DMS79 (cell line): ENCODE measurements at places on chromosomes 6 and 20.

- no peak for DNase-seq
Observed at GRCh38 chr6:97399208-97399607, 116.2 kb upstream of the MMS22L start.

DNA sequence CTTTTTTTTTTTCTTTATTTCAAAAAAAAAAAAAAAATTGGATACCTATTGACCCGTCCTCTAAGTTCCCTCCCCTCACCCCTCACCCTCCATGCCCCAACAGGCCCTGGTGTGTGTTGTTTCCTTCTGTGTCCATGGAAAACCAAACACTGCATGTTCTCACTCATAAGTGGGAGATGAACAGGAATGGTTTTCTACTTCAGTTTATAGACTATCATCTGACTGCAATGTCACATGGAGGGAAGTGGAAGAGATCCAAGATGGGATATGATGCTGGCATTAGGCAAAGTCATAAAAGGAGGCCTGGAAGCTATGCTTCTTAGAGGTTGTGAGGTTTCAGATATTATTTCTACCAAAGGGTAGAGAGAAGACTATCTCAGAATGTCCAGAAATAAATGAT lies 237.5 kb downstream of the MAFB start:
- DNase-seq, result no peak

- peak; percentile 42 for DNase-seq
Observed at GRCh38 chr20:64115171-64115911, 8.0 kb upstream of the NPBWR2 start.

GRCh38 chr6:39182604-39183003 lies 46.7 kb downstream of the KCNK5 start:
- DNase-seq, result no peak

GRCh38 chr6:44151348-44152108 lies 7.1 kb upstream of the CAPN11 start:
- no peak for DNase-seq

DNA sequence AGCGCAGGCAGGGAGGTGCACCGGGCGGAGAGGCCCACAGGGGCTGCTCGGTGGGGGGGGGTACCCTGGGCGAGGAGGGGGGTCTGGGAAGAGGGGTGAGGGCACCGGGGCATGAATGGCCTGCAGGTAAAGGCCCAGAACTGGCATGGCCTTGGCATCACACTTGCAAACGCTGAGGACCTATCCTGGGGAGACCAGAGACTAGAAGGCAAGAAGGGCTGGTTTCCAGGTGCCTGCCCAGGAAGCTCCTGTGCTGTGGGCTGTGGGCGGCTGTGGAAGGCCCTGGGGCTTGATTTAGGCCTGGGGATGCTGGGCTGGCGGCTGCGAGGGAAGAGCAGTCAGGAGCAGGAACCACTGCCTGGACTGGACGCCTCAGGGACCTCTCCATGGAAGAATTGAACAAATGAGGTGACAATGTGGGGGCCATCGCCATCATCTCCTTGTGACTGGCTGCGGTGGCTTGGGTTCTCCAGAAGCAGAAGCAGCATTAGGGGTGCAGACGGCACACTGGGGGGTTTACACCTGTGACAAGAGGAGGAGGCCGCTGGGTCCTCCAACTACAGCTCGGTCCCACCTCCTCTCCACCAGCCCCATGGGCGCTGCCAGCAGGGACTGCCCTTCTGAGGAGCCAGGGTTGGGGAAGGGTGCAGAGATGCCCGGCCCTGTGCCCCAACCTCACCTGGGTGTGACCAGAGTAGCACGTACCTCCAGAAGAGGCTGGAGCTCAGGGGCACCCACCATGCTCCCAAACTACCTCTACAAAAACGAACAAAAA lies 32.1 kb upstream of the IRF4 start:
- DNase-seq, result no peak

DNA sequence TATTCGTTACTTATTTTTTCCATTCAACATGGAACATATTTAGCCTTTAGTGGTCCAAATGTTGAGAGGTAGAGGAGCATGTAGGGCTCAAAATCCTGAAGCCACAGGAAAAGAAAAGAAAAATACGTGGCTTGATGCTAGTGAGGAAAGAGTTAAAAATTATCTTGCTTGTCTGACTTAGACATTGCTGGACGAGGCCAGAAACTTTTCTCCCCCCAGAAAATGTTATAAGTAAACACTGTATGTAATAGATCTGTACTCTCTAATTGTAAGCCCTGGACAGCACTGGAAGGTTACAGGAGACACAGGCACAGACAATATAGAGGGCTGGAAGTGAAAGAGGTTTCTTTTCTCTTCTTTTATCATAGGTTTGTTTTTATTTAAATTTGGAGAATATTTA lies 165.6 kb downstream of the ZFP64 start:
- no peak for DNase-seq

GRCh38 chr6:75963569-75963968 lies 108.9 kb downstream of the IMPG1 start:
- DNase-seq, result no peak

GRCh38 chr6:170433163-170434116 lies 119.7 kb downstream of the PSMB1 start:
- no peak for DNase-seq

- DNase-seq, result no peak
Observed at GRCh38 chr6:69792292-69792691, 4.5 kb downstream of the LMBRD1 start.

- DNase-seq, result no peak
Observed at GRCh38 chr6:149885888-149886287, 12.0 kb downstream of the RAET1E start.

GRCh38 chr6:143127941-143128680 lies 67.4 kb downstream of the AIG1 start:
- DNase-seq, result peak; percentile 30

DNA sequence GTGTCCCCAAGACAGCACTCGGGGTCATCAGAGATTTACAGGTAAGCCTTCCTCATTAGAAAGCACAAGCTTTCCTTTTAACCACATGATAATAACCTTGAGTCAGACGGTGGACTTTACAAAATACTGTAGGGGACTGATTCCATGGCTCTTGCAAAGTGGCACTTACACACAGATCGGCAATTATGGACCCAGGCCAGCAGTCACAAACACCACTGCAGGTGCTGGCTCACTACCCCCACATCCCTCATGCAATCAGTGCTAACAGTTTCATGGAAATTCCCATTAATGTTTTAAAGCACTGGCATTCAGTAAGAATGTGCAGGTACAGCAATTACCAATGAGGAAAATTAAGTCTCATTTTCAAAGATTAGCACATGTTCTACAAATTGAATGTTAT lies 516.5 kb downstream of the PRKN start:
- DNase-seq, result no peak

GRCh38 chr6:2725999-2726567 lies 24.6 kb downstream of the MYLK4 start:
- DNase-seq, result no peak

GRCh38 chr20:35606127-35606526 lies 9.5 kb upstream of the SPAG4 start:
- DNase-seq, result no peak

DNA sequence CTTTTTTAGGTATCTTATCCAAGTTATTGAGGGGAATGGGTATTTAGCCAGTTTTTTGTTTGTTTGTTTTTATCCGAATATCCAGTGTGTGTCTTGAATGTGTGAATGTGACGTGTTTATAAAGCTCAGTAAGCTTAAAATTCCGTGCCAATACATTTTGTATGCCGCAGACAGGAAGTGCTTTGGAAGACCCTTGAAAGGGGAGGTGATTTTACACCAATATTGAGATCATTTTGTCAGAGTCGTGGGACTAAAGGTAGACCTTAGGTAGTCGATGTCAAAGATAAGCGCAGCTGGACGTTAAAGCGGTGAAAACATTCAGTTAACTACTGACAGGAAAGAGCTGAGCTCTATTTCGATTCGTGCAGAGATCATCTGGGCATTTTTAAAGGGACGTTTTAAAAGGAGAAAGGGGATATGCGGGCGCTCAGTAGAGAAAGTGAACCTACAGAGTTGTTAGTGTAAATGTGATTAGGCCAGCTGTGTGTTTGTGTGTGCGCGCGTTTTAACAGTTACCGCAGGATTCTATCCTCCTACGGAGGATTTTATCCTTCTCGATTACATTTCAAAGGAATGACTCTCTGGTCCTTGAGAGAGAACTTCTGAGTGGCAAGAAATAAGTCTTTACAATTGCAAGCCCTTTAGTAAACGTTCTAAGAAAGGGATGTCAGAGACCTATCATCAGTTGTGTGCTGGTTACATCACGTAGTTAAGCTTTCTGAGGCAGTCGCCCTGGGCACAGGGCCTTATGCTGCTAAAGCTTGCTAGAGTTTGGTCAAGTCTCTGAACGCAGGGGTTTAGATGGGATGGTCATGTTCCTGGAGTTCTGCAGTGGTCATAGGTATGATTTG lies 625 bp upstream of the ECHDC1 start:
- peak; percentile 22 for DNase-seq

DNA sequence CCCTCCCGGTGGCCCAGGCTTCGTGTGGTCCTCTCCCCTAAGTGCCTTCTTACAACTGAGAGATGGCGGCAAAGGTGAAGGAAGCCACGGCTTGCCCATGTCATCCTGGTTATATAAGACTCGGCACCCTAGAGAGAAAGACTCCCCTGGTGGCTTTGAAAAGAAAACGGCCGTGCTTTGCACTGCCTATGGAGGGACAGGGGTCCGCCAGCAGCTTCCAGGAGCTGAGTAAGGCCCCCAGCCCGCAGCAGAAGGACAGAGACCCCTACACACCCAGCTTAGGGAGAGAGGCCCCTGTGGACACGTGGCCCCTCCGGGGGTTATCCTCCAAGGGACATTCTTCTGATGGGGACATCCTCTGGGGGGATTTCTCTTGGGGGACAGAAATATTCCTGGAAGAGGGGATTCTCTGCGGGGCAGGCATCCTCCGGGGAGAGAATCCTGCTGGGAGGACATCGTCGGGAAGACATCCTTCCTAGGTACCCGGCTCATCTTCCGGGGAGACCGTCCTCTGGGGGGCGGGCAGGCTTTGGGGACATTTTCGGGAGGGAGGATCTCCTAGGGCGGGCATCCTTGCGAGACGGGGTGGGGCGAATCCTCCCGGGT lies 511 bp upstream of the OGFR start:
- no peak for DNase-seq

GRCh38 chr20:56715902-56716519 lies 86.9 kb downstream of the TFAP2C start:
- no peak for DNase-seq
